Activated gamma-delta T cell treated with anti-CD3 and anti-CD28 coated beads, Interleukin-2, amount 50 U/mL, for 16 hours (primary cell): ENCODE measurements at places on chromosomes 7 and 10.
A peak's percentile ranks its signal among the peaks of the same experiment; 100 is the strongest.

DNA sequence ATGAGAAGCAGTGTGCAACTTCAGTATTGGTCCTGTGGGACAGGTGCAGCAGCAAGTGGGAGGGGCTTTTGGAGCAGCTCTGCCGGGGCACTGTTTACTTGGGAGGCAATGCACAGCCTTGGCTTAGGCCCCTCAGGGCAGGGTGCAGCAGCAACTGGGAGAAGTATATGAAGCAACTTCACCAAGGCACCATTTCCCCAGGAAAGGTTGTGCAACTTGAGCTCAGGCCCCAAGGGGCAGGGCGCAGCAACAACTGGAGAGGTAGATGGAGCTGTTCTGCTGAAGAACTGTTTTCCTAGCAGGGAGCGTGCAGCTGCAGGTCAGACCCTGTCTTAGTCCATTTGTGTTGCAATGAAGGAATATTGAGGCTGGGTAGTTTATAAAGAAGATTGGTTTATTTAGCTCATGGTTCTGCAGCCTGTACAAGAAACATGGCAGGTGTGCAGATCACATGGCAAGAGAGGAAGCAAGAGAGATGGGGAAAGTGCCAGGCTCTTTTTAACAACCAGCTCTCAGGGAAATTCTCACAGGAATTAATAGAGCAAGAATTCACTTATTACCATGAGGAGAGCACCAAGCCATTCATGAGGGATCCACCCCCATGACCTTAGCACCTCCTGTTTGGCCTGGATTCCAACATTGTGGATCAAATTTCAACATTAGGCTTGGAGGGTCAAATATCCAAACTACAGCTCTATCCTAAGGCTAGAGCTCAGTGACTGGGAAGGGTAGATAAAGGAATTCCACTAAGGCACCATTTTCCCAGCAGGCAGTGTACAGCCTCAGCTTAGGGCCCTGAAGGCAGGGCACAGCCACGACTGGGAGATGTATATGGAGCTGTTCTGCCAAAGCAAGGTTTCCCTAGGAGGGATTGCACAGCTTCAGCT lies 10.9 kb downstream of the GPR141 start:
- DNase-seq, result no peak

GRCh38 chr7:148921806-148922205 lies 37.7 kb upstream of the EZH2 start:
- DNase-seq, result no peak

DNA sequence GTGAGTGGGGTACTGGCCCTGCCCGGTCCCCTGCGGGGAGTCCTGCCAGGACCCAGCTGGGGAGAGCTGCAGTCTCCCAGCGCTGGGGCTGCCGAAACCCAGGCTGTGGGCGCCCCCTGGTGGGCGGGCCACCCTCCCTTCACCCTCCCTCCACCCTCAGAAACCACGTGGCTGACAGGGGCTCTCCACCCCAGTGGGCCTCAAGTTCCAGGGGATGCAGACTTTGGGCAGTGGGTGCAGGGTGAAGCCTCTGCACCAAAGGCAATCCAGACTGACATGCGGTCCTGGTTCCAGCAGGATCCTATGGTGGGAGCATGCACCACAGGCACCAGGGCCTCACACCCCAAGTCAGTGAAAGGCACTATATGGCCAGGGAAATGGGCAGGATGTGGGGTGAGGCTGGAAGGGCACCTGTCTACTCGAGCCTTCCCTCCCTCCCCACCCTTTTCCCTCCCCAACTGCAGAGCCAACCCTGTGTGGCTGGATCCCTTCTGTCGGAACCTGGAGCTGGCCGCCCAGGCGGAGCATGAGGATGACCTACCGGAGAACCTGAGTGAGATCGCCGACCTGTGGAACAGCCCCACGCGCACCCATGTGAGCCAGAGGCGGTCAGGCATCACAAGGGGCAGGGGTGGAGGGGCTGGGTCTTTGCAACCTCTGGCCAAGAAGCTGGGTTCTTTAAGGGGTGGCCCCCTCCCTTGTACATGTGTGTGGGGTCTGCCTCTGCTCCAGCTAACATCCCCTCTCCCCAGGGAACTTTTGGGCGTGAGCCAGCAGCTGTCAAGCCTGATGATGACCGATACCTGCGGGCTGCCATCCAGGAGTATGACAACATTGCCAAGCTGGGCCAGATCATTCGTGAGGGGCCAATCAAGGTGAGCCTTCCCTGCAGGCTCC lies 38.8 kb downstream of the PSAP start:
- DNase-seq, result peak; percentile 75

DNA sequence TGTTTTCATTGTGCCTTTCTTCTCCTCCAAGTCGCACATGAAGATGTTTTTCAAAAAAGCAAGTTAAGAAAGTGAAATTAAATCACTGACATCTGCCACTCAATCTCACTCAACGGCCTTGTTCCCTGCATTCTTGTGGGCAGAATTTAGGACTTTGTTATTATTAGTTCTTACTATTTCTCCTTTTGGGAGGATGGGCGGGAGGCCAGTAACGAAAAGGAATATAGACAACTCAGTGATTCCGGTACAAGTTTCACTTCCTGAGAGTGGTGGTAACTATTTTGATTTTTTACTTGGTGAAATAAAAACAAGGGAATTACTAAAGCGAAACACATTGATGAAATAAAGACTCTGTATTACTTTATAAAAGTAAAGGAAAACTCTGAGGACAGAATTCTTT lies 231.9 kb upstream of the HABP2 start:
- no peak for DNase-seq

GRCh38 chr7:100676501-100677306 lies 3.2 kb downstream of the GNB2 start:
- no peak for DNase-seq

DNA sequence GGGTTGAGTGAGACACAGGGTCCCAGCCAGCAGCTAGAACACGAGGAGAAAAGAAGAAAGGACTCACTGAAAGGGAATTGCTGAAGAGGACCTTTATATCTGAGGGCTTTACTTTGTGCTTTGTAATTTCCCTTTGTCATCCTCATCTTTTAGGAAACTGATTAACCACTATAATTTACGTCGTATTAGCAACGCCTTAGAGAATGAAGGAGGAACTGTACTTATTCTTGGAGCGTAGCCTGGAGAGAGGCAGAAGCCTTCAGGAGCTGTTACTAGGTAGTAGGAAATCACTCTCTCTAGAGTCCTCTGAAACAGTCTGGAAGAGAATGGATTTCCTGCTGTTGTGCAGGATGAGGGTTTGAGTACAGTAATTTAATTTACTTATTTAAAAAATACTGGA lies 101.0 kb upstream of the STEAP1B start:
- no peak for DNase-seq

- no peak for DNase-seq
Observed at GRCh38 chr7:130926001-130926691, 192.1 kb upstream of the KLF14 start.

GRCh38 chr7:81299711-81300110 lies 380.9 kb upstream of the SEMA3C start:
- DNase-seq, result no peak

GRCh38 chr10:100318207-100318606 lies 11.8 kb downstream of the PKD2L1 start:
- no peak for DNase-seq

GRCh38 chr10:103899312-103899711 lies 18.7 kb downstream of the STN1 start:
- DNase-seq, result no peak

DNA sequence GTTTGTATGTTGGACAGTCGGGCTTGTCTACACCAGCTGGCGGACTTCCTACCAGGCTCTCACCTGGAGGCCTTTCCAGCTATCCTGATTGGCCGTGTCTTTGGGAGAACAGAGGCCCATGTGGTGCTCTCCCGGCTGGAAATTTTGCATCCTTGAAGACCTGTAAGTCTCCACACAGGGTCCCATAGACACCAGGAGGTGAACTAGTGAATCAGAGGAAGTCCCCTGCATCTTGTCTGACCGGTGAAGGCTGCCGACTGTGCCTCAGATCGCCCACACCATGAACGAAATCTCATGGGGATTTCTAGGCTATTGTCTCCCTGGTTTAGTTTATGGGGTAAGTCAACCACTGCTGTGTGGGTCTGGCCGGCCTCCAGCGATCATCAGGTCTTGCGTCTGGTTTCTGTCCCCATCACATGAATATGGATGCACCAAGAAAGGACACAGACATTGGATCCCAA lies 108.4 kb upstream of the LYZL2 start:
- no peak for DNase-seq

GRCh38 chr7:77269360-77270093 lies 69.9 kb upstream of the FGL2 start:
- DNase-seq, result no peak

DNA sequence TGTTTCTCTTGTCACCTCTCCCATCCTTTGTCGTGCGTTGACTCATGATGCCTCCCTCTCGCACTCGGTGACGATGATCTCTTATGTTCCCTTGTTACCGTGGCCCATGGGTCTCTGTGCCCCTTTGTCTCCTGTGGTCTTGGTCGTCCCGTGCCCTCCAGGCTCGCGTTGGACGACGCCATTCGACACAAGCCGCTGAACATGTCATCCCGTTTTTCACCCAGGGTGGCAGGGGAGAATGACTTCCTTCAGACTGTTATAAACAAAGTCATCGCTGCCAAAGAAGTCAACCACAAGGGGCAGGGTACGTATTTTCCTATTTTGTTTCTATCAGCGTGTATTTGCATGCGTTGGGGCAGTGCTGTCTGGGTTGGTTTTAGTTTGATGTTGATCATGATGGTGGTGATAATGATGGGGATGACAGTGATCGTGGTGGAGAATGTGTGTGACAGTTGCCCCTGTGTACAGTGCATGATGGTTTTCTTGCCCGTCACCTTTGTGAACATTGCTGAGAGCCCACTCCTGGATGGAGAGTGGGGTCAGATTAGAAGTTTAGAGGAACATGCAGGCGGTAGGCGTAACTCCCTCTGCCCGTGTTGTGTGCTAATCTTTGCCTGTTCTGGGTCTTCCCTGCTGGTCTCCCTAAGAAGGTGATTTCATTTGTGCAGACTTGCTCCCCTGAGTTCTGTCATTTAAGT lies 107.0 kb downstream of the DOCK1 start:
- no peak for DNase-seq
